ENCODE measurements at places on chromosomes 1 and 21.

GRCh38 chr1:232769733-232770132 is 35.5 kb upstream of the MAP10 start:
- DNase-seq: no peak

DNA sequence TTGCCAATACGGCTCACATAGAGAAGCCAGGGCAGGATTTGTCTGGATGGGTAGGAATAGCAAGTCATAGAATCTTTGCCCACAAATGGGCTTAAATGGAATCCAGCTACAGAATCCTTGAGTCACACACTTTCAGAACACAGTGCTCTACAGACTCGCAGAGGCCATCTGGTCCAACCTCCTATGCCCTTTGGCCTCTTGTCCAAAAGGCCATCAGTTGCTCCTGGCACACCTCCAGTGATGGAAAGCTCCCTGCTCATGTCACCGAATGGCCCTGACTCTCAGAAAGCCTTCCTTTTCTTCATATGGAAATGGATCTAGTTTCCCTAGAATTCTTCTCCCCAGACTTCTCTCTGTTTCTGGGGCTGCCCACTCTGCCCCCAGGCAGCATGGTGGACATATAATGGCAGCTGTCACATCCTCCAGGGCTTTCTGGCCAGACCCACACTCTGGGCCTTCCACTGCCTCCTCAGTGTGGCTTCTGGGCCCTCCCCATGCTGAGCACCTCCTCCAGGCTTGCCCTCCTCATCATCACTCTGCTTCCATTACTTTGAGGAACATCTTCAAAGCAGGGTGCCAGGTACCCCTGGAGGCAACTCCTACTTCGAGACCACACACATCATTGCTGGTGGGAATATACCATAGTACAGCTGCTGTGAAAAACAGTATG is 33.6 kb upstream of the TRABD2B start:
- DNase-seq: peak; percentile 10

- no peak for DNase-seq
Measured at GRCh38 chr1:172723251-172723650, 64.3 kb downstream of the FASLG start.

- DNase-seq: no peak
Measured at GRCh38 chr1:164716992-164717703, 158.2 kb downstream of the PBX1 start.

- DNase-seq: no peak
Measured at GRCh38 chr1:82542766-82543165, 742.0 kb downstream of the ADGRL2 start.

DNA sequence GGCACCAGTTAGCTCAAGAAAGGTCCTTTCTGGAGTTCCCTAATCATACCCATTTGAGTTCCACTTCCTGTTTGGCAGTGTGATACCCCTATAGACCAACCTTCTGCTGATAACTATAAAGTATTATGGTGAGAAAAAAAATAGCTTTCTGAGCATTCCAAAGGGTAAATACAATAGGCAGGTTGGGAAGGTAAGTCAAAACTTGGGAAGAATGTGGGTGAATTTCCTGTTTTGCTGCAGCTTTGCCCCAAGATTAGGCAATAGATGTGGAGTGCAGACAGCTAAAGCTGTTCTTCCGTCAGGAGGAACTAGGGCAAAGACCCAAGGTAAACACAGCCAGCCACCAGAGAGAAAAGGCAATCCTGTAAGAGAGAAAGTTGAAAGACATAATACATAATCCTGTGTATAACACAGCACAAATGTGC is 49.9 kb upstream of the GUCA2A start:
- no peak for DNase-seq

- DNase-seq: no peak
Measured at GRCh38 chr1:82139751-82140468, 339.2 kb downstream of the ADGRL2 start.

Data from left hindlimb (tissue), 1 donor.